ENCODE measurements at places on chromosomes 6 and 20.

- DNase-seq, result no peak
Observed at GRCh38 chr6:56072856-56073255, 174.5 kb downstream of the COL21A1 start.

GRCh38 chr6:122660296-122660695 is 50.1 kb downstream of the PKIB start:
- DNase-seq, result no peak

DNA sequence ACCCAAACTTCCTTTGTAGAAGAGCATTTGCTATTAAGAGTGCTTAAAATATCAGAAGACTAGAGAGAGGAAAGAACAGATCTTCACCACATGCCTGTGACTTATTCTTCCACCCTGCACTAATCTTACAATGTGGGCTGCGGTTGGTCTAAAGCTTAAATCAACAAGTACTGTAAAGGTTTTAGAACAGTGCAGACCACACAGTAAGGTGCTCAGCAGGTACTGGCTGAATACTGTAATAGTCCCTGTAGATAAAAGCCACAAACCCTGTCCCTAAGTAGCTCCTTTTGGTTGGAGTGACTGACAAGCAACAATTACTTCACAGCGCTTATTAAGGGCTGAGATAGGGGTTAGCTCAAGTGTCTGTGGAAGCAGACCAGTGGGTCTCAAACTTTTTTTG is 972 bp upstream of the PHF3 start:
- DNase-seq, result no peak

DNA sequence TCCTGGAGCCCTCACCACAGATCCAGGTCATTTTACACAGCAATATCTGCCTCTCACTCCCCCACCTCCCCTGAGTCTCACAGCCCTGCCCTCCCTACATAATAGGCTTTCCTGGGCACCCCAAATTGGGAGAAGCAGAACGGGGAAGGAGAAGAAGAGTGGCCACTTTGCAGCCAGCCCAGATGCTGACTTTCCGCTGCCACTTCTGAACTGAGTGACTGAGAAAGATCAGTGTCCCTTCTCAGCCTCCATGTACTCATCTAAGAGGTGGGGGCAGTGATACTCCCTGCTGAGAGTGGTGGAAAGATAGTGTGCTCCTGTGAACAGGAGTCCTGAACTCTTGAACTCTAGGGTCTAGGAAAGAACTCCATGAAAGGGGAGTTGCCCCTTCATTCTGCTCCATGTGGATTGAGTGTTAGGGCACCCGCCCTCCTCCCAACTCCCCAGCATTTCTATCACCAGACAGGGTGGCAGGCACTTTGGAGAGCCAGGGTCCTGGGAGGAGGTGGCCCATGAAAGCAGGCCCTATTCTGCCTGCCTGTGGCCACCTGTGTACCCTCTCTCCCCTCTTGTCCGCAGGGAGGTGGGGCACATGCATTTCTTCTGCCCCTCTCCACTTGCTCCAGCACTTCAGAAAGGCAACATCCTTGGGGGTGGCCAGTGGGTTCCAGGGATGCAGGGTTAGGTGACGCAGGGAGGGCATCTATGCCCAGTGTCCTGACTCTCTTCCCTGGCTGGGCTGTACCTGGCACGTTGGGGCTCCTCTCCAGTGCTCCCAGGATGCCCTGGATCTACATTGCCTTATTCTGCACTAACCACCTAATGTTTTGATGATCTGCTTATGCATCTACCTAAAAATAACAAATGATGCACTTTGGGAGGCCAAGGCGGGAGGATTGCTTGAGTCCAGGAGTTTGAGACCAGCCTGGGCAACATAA is 38.3 kb upstream of the MRPS18A start:
- DNase-seq, result no peak

DNA sequence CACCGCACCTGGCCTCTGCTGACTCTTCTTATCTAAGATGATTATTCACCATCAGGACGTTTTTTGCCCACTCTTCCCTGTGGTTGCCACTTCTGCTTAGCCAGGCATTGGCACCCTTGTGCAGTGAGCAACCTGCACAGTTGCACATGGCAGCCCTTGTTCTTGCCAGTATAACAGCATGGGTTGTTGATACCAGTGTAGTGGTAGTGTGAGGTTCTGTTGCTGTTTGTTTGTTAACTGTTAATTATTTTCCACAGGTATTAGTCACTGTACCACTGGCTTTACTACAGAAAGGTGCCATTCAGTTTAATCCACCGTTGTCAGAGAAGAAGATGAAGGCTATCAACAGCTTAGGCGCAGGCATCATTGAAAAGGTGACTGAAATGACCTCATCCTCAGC is 52.1 kb downstream of the DEK start:
- DNase-seq, result no peak

GRCh38 chr6:111339294-111339693 is 143.7 kb downstream of the REV3L start:
- no peak for DNase-seq

GRCh38 chr6:111602481-111603011 is 3.1 kb downstream of the TRAF3IP2 start:
- DNase-seq, result no peak

DNA sequence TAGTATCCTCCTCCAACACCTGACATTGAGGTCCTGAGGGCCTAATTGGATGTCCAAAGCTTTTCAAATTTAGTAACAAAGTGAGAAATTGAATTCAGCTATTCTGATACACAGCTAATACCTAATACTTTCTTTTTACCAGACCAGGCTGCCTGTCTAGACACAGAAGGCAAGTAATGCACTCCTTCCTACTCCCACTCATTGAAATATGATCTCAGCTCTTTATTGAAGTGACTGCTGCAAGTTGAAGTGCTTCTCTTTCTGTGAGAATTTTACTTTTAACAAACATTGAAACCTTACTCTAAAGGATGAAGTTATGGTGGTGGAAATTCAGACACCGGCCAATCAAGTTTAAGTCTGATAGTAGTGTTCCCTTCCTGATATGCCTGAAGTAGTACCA is 90.8 kb upstream of the OGFRL1 start:
- no peak for DNase-seq

- no peak for DNase-seq
Observed at GRCh38 chr6:10582774-10583508, 61.8 kb downstream of the GCNT2 start.

DNA sequence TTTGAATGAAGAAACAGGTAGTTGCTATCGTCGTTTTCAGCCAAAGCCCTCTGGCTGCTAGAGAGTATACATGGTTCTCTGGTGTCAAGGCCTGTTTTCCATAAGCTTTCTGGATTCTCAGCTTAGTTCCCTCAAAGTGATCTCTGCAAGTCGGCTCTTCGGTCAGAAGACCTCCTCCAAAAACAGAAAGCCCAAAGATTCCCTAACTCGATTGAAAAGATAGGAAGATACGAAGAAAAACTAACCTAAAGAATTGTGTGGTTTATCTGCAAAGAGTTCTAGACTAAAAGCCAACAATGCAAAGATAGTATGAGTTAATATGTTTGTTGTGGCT is 545 bp upstream of the ASCC3 start:
- no peak for DNase-seq

DNA sequence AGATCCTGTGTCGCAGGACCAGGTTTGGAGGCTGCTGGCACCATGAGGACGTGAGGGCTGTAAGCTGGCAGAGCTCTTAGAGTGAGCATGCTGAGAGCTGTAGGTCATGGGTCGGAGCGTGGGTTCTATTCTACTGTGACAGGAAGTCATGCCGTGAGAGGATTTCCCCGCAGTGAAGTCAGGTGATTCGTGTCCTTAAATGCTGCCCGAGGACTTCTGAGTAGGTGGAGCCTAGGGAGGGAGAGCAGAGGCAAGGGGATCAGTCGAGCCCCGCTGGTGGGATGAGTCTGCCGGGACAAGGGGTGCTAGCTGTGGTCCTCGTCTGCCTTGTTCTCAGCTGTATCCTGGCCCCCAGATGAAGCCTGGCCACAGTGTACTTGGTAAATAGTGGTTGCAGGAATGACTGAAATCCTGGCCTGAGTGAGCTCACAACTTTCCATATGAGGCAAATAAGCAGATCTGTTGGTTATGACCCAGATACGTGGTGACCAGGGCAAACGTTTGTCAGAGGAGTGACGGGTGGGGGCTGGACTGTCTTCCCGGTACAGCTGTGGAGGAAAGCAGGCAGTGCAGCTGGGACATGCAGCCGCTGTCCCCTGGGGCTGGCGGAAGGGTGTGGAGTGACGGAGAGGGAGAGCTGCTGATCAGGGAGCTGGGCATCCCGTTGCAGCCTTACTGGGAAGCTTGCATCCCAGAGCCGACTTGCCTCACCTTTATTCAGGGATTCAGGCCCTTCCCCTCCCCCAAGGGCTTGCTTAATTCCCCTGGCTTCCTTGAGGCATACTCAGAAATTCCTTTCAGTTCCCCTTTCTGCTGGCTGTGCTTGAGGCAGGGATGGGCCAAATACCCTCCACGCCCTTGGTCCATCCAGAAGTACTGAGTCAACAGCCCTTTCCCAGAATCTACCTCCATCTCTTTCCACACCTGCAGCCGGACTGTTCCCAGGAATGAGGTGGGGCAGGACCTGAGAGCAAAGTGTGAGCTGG is 250.9 kb upstream of the RREB1 start:
- peak; percentile 39 for DNase-seq

DNA sequence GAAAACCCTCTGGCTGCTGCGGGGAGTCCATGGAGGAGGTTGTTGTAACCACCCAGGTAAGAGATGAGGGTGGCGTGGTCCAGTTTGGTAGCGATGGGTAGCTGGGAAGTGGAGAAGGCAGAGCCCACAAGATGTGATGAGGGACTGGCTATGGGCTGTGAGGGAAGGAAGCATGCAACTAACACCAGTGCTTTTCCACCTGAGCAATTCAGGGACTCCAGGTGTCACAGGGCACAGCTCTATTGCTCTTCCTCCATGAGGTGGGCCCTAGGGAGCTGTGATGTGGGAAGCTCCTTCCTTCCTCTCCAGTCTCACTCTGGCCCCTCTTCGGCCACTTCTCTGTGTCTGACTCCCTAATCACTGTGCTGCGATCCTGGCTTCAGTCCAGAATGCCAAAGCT is 32.4 kb upstream of the TGM6 start:
- no peak for DNase-seq

- no peak for DNase-seq
Observed at GRCh38 chr20:32798046-32798981, 21.4 kb upstream of the MAPRE1 start.

DNA sequence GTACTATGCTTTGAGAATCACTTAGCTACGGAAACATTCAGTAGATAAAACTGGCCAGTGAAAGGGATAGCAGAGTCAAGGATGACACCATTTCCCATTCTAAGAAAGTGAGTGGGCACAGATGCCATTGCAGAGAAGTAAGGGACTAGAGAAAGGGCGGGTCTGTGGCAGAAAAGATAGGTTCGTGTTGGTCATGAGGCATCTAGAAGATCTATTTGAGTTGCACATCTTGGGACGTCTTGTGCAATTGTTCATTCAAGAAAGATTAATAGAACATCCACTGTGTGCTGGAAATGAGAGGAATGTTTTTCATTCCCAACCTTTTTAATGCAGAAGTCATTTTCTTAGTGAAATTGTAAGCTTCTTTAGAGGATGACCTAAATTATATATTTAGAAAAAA is 161.7 kb downstream of the PLCB1 start:
- no peak for DNase-seq

DNA sequence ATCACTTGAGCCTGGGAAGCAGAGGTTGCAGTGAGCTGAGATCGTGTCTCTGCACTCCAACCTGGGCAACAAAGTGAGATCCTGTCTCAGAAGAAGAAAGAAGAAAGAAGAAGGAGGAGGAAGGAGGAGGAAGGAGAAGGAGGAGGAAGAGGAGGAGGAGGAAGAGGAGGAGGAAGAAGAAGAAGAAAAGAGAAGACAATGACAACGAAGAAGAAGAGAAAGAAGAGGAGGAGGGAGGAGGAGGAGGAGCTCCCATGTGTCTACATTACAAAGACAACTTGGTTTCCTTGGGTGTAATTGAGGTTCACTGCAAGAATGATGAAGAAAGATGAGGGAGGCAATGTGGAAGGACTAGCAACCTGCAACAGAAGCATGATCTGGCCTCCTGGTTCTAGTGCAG is 21.3 kb upstream of the CEP85L start:
- DNase-seq, result no peak

GRCh38 chr6:153591159-153591558 is 447.9 kb upstream of the OPRM1 start:
- no peak for DNase-seq

- DNase-seq, result no peak
Observed at GRCh38 chr6:15501826-15502445, 160.9 kb downstream of the DTNBP1 start.

- DNase-seq, result no peak
Observed at GRCh38 chr20:9493803-9494202, 20.6 kb upstream of the LAMP5 start.

DNA sequence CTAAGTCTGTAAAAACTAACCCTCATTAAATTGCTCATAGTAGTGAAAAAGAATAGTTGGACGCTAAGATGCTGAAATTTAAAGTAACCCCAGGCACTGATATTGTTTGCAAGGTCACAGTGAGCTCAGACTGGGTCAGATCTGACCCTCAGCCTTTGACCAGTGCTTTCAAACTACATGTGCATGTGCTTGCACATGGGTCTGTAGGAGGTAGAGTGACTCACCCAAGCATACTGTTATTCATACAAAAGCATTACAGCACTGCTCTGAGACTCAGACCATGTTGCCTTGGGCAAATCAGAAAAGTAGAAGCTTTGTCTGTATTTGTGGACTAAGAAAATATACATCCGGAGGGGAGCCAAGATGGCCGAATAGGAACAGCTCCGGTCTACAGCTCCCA is 326.4 kb upstream of the MARCKS start:
- DNase-seq, result no peak

DNA sequence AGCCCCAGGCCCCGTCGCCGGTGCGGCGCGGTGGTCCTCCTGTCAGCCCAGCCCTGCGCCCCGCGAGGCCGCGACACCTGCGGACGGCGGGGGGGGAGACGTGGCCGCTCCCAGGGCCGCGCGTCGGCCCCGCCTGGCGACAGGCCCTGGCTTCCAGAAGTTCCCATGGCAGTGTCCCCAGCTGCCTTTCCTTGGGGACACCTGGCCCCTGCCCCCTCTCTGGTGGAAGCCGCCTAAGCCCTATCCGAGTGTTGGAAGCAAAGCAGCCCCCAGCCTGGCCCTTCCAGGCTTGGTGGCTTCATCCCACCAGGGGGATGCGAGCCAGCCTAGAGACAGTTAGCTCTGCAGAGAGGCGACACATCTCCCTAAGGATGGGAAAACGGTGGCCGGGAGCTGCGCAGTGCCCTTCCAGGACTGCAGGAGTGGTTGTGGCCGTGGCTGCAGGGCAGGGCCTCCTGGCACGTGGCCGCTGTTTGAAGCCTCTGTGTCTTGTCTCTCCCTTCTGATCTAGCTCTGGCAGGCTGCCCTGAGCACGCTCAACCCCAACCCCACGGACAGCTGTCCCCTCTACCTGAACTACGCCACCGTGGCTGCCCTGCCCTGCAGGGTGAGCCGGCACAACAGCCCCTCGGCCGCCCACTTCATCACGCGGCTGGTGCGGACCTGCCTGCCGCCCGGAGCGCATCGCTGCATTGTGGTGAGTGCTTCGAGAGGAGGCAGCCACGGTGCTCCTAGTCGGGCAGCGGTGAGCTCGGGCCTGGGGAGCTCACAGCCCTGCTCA is 816 bp downstream of the NPEPL1 start:
- no peak for DNase-seq
